ENCODE measurements at places on chromosomes 3 and 15.

DNA sequence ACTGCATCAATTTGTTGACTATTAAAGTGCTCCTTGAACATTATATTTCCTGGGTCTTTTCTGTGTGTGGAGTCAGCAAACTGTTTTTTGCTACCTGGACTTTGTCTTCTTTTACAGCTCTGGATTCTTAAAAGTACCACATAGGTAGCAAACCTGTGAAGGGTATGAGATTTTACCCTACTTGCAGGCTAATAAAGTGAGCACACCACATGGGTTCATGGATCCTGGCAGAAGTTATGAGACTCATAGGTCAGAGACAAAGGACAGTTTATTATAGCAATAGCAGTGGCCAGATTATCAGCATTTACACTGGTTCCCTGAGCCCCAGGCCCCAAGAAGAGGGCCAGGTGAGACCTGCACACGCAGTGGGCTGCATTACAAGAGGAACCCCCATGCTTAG is 8.0 kb upstream of the SACM1L start:
- no peak for DNase-seq

DNA sequence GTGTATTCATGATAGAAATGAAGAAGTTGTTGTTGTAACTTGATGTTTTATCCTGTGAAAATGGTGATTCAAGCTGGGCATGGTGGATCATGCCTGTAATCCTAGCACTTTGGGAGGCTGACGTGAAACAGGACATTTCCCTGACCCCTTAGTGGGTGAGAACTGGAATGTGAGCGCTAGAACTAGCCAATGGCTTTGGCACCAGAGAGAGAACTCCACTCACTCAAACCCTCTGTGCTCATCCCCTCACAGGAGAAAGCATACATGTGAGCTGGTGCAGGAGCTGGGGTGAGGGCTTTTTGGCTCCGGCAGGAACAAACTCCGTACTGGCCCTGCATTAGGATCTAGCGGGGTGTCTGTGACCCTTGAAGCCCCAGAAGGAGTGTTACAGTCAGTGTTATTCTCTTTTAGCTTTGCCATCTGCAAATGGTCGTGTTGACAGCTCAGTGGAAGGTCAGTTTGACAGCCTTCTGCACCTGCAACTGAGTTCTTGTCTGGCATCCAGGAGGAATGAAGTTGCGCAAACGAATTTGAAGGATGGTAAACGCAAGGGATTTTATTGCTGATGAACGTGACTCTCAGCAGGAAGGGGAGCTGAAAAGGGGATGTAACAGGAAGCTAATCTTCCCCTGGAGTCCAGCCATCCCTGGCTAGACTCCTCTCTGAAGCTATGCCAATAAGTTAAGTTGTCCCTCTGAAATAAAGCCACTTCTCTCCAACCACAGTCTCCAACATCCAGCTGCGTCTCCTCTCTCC is 1016.6 kb upstream of the CADM2 start:
- DNase-seq: no peak

GRCh38 chr15:35720019-35720418 is 174.1 kb upstream of the DPH6 start:
- no peak for DNase-seq

- no peak for DNase-seq
These were observed 347.4 kb downstream of the LRTM1 start for GRCh38 chr3:54580453-54580852.

DNA sequence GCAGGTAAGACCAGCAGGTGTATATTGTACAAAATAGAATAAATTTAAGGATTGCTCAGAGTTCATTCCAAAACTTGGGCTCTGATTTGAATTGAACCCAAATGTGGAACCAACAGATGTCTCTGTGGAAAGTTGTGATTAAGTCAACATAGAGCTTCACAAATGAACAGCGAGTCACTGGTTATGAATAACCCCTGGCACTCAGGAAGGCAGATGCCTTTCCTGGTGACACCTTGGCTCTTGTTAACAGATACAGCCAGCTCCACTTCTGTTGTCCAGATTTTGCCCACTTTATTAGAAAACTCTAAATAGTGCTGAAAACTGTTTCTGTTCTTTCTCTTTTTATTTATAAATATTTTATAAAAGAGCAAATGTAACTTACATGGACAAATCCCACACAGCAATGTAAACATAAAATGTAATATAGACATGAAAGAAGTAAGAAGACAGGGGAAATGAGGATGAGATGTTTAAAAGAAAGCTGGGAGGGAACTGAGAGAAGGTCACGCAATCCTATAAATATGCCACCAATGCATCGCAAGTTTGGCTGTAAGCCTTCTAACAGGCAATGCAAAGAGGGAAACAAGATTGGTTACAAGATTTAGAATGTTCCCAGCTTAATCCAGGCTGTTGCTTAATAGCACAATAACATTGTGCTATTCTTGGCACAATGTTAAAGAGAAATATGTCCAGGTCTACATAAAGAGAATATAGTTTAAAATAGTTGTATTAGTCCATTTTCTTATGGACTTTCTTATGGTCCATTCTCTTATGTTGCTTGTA is 495.5 kb downstream of the TAFA4 start:
- DNase-seq: no peak

DNA sequence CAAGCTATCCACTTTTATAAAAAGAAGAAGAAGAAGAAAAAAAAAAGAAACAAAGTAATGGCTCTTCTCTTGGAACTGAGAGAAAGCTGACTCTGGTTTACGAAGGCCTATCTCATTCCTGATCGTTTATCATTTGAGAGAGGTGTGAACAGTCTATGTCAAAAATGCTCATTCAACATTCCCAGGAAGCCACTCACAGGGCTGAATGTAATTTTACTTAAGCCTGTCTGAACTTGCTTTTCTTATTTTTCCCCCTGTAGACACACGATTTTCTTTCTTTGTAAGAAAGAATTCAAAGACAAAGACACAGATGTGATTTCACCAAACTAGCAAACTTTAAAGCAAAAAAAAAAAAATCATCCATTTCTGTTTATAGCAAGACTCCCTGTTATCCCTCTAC is 805.8 kb downstream of the FHIT start:
- no peak for DNase-seq

DNA sequence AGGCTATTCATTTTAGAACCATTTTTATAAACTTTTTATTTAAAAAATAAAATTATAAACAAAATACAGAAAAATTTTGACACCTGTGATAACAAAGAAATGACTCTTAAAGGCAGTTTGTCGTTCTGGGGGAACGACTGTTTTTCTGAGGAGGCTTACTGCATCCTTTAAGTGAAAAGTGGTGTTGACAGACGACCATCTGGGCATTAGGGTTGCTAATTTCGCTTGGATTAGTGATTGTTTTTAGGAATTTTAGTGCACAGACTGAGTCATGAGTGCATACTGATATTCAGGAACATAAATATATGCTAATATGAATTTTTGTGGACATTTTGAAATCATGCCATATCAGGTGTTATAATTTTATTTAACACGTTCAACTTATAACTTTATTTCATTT is 28.5 kb downstream of the OSTN start:
- DNase-seq: no peak

DNA sequence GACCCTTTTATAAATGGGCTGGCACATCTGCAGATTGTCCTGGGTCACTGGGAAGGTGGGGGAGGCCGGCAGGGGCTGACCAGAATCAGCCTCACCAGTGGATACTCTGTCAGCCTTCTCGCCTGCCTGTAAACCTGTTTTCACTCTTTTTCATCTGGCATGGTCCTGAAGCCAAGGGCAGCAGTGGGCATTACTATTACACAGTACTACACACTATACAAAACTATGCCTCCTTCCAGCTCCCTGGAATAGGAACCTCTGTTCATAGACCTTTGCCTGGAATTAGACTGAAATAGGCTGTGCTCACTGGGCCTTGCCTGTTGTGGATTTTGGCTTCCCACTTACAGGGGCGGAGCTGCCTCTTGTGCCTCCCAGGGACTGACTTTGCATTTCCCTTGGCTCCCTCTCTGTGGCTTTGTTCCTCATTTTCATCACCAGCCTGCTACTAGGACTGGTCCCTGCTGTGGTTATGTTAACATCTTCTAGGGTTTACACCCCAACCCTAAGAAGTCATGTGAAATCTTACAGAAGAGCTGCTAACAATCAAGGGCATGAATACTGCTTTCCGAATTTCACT is 120.7 kb downstream of the FNDC3B start:
- no peak for DNase-seq

- DNase-seq: no peak
These were observed 93.4 kb downstream of the MBNL1 start for GRCh38 chr3:152362086-152362485.

DNA sequence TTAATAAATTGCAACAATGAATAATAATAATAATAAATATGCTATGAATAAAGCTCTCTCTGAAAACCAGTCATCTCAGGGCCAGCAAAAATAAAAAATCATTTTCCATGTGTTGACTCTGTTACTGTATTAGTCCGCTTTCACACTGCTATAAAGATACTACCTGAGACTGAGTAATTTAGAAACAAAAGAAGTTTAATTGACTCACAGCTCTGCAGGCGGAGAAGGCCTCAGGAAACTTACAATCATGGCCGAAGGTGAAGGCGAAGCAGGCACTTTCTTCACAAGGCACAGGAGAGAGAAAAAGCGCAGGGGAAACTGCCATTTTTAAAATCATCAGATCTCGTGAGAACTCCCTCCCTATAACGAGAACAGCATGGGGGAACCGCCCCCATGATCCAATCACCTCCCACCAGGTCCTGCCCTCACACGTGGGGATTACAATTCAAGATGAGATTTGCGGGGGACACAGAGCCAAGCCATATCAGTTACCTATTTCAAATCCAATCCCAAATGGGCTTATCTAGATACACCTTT is 224.1 kb downstream of the IGSF11 start:
- no peak for DNase-seq

DNA sequence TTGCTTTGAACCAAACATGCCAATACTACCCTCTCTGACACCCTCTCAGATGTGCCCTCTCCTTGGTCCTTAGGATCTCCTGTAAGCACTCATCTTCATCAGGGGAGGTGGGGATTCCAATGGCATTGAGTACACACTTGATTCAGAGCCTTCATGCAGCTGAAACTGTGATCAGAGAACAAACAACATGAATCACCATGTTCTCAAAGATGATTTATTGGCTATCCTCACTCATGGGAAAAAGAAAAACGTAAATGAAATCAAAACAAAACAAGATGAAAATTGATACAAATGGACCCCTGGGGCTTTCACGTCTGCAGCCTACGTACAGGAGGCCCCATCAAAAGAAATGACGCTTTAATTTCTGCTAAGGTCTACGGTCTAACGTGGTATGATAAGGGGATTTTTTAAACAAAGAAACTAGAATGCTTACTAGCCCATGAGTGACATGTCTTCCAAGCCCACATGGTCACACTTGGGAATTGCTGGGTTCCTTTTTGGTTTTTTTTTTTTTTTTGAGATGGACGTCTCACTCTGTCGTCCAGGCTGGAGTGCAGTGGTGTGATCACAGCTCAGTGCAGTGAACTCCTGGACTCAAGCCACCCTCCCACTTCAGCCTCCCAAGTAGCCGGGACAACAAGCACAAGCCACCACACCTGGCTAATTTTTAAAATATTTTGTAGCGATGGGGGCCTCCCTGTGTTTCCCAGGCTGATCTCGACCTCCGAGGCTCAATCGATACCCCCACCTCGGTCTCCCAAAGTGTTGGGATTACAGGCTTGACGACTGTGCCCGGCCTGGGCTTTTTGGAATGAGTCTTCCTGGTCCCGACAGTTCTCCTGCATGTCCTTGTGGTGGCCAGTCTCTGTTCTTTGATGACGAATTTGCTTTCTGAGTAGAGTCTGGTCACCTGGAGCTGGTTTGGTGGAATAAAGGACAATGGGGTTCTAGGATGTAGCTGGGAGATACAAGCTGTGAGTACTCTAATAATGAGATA is 202.6 kb downstream of the XXYLT1 start:
- no peak for DNase-seq

DNA sequence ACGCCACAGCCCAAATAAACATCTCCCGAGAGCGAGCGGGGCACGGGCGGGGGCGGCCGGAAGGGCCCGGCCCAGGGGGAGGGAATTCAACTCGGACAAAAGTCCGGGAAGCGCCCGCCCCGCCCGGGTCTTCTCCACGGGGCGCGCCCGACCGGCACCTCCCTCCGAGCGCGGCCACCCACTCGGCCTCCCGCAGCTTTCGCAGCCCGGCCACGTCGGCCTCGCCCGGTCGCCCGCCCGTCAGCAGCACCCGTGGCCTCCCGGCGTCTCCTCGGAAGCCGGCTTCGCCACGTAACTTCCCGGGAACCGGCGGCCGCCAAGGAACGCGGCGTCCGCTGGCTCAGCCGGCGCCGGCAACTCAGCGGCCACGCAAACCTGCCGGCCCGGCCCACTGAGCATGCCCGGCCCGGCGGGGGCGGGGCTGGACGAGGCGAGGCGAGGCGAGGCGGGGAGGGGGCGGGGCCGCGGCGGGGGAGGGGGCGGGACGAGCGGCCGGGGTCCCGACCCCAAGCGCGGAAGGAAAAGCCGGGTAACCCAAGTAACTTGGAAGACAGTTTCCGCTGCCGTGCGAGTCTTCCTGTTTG is at the start of gene TJP1:
Gene TJP1 (minus strand): TSS at position 369 of the 584 bp plus-strand sequence. CDS start 440 bp downstream, outside the sequence.
- DNase-seq: no peak

- DNase-seq: no peak
These were observed 156.7 kb upstream of the MEF2A start for GRCh38 chr15:99409097-99409473.

- no peak for DNase-seq
These were observed 224.8 kb upstream of the IL12A start for GRCh38 chr3:159763602-159764489.

DNA sequence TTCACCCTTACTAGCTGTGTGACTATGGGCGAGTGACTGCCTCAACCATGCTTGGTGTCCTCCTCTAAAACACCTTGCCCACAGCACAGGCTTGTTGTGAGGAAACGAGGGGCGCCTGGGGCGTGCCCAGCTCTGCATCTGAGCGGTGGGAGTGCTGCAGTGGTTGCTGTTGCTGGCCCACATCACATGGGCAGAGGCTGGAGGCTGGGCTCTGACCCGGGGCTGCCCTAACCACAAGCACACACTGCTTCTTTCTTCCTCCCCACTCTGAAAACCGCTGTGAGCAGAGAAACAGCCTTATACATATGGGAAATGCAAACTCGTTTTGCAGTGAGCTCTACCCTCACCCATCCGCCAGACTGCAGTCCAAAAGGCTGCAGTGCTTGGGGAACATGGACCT is 74.8 kb upstream of the RPL32 start:
- peak; percentile 22 for DNase-seq

DNA sequence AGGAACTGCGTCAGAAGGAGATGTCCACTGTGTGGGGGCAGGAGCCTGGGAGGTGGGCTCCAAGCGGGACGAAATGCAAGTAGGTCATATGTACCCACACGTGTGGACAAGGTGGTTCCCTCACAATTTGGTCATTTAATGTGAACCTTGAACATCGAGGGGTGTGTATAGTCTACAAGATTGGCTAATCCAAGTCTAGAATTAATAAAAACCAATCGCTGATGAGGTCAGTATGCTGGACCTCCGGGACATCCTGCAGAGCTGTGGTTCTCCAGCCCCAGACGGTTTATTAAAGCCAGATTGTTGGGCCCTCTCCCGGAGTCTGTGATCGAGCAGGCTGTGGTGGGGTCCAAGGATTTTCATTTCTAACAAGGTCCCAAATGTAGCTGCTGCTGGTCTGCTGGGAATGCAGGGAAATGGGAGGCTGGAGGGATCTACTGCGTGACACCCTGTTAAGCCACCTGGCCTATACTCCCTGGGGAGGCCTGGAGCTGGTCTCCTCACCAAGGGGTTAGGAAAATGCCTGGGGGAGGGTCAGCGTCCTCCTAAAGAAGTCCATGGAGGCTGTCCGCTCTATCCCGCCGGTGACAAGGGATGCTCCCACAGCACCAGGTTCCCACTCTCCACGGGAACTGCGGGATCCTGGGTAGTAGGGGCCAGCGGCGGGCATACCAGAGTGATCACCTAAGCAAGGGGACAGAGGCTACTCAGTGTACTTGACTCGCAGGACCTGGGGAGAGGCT is 25.1 kb downstream of the PCSK6 start:
- DNase-seq: no peak

GRCh38 chr3:133851931-133852330 is 43.8 kb downstream of the RAB6B start:
- DNase-seq: no peak

Data from activated effector memory CD4-positive, alpha-beta T cell treated with Interleukin-2 at 50 U/mL for 16 hours (primary cell).